ENCODE measurements at places on chromosomes 12 and 14.

- no peak for DNase-seq
Measured at GRCh38 chr14:45970621-45971020, 681.0 kb downstream of the RPL10L start.

DNA sequence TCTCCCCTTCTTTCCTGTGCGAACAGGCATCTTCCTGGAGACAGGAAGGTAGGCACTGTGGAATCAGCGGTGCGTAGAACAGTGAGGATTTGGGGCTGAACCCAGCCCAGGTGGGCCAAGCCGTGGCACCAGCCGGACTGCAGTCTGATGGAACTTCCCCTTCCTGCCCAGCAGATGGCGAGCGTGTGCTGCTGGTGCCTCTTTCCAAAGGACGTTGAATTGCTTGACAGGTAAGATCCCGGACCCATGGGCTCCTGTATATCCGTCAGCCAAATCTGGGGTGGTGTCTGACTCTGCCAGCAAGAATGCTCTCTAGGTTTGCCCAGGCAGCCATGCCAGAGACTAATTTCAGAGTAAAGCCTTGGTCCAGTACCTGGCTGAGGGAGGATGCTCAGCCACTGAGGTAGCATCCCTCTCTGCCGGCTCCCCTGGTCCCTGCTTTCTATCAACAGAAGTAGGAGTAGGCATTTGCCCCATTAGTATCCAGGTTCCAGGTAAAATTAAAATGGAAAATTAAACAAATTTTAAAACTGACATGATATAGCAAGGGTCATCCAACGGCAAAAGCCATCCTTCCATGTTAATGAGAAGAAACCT, 21.1 kb upstream of the KCNA5 start:
- peak; percentile 77 for DNase-seq

DNA sequence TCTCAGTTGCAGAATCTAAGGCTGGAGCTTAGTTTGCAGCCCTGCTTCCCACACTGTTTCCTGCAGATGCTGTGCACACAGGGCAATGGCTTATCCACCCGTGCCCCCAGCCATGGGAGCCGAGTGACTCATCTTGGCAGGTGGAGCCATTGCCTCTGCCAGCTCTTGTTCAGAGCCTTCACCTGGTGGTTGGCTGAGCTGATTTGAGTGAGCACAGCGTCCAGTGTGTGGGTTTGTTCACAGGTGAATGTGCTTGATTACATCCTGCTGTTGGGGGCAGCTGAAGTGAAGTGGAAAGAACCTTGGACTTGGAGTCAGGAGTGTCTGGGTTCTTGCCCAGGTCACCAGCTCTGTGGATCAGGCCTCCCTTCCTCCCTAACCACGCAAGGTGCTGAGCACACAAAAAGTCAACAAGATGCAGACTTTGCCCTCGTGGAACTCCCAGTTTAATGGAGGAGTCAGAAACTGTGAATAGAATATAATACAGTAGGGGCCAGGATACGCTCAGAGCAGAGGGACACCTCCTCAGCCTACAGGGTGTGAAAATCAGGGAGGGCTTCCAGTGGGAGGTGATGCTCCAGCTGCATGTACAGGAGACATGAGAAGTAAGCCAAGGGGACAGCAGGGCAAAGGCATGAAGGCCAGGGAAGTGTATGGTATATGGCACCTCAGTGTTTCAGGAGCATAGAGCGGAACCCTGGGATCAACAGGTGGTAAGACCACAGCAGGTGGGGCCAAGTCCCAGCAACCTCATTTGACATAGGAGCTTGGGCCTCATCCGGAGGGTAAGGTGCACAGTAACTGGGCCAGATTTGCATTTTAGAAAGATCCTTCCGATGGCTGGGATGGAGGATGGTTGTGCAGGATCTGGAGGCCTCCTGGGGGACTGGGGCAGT, 22.8 kb downstream of the JDP2 start:
- no peak for DNase-seq

- DNase-seq, result no peak
Measured at GRCh38 chr12:111626230-111626629, 27.1 kb upstream of the ATXN2 start.

DNA sequence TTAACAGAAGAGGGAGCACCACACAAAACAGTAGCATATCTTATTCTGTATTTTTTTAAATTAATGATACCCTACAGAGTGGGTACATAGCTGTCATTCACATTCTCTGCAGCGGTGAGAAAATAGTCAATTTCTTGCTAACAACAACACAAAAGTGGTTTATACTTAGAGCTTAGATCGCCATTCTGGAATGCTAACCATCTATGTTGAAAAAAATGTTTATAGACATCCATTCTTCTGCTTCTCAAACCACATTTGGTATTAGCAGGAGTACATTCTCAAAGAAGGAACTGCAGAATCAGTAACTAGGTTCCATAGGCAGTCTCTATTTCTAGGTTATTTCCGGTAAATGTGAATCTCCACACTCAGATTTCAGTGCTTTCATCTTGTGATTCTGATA, 185.9 kb downstream of the PPFIA2 start:
- DNase-seq, result no peak

DNA sequence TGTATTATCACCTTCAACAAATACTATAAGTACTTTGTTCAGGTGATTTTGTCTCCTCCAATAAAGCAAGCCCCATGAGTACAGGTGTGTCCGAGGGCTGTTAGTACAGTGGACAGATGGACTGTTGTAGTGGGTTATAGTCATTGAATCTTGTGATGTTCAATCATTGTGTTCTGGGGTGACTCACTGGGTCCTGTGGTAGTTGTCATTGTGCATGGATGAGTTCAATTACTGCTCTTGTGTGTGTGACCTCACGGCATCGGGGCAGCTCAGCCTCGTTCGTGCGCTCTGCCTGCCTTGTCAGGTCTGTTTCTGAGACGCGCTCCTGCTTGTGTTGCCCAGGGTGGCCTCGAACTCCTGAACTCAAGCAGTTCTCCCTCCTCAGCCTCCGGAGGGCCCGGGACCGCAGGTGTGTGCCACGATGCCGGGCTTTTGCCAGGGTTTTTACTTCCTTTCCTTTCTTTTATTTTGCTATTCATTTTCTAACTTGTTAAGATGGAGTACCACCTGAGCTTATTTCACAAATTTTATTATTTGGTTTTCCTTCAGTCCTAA, 72.2 kb downstream of the DDX51 start:
- DNase-seq, result no peak

- no peak for DNase-seq
Measured at GRCh38 chr12:14314801-14315200, 50.7 kb upstream of the ATF7IP start.

DNA sequence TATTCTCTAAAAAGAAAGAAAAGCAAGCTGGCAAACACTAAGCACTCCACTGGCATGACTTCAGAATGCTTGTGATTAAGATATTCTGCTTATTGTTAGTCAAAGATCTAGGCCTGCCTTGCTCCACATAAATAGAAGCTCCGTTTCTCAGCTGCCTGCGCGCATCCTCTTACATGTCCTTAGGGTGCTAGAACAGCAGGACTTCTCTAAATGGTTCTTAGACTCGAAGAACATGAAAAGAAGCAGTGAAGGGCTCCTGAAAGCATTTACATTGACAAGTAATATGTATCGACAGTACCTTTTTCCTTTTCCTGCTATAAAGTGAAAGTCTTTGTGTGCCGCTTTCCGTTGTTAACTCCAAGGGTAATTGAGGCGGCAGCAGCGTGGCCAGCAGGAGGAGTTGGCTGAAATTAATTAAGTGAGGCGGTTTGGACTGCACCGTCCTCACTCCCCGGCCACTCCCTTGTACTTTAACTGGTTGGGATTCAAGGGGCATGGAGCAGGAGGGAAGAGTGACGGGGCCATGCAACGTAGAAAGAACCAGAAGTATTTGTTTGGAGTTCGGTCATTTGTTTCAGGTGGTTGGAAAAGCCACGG, 34.2 kb upstream of the OTX2 start:
- DNase-seq, result no peak

DNA sequence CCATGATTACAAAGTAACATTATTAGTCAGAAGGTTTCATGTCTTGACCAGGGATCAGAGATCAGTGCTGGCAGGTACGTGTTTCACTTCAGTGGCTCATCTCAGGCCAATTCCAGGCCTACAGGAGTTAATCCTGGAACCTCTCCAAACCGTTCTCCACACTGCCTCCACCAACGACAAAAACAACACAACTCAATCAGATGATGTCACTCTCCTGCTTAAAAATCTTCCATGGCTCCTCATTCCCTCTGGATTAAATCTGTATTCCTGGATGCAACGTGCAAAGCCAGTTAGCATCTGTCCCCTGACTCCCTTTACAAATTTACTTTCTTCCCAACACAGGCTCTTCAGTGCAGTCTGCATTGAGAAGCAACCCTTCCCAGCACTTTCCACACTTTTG, 34.3 kb upstream of the TXNRD1 start:
- DNase-seq, result no peak

DNA sequence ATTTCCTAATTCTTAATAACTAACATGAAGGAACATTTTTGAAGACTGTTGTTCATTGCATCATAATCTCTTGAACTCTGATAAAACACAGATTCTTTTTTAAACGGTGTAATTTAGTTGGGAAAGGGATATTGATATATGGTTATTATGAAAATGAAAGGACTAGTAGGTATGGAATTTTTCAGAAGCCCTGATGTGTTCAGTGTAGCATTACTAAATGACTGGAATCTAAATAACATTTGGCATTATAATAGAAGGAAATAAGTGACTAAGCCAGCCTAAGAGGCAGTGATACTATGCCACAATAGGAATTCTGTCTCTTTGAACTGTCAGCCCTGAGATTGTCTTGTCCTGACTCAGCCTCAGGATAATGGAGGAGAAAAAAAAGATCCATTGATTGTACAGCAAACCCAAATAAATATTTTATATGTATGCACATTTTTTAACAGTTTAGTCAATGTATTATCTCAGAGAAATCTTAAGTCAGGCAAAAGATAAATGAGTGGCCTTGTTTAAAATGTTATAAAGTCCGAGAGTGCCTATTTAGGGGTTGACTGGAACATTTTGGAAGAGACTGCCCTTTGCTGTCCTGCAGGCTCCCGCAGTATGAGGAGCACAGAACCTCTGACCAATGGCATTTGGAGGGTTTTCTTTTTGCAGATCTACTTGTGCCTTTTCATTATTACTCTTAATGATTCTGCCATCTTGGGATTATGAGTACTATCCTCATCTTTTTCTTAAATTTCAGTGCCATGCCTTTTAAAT, 271.2 kb downstream of the EGLN3 start:
- DNase-seq, result no peak

- no peak for DNase-seq
Measured at GRCh38 chr14:94774344-94775090, 4.6 kb upstream of the GSC start.

GRCh38 chr12:40336573-40337199, 111.9 kb downstream of the LRRK2 start:
- DNase-seq, result peak; percentile 3

DNA sequence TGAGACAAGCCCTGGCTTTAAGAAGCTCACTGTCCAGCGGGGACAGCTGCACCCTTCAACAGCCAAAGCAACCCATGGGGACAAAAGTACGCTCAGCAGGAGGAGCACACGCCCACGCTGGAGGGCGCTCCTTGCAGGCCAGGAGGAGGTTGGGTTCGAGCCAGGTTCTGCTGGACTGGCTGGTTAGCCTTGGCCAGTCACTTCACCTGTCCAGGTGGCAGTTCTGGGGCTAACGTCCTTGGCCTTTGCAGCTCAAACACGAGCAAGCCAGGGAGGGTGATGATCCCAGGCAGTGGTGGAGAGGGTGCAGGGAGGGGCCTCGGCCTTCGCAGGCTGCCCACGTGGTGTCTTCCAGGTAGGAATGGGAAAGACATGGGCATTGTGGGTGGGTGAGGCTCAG, 13.1 kb downstream of the CHGA start:
- DNase-seq, result no peak

DNA sequence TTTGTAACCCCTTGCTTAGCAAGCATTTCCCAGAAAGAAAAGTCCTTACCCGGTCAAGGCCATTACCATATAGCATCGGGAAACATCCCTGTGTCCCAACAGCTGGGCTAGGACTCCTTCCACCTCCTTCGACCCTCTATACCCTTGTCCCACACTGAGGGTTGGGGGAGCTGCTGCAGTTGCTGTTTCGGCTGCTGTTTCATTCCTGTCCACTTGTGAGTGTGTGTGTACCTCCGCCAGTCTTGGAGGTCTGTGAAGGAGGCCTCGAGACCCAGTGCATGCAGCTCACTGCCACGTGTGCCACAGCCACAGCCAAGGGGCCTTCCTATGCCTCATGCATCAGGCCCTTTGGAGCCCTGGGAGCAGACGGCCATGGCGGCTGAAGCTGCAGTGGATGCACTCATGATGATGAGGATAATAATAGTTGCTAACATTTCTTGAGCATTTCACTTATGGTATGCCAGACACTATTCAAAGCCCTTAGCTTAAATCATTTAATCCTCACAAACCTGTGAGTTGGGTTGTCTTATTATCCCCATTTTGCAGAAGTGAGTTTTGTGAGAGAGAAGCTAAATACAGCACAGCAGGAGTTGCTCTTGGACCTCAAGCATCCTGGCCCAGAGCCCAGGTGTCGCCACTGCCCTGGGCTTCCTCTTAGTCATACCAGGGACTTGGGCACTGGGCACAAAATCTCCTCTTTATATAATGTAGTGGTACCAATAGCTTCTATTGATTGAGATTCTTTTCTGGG, 156.5 kb downstream of the PRKCH start:
- no peak for DNase-seq

GRCh38 chr12:30134229-30134628, 350.5 kb upstream of the TMTC1 start:
- no peak for DNase-seq

- no peak for DNase-seq
Measured at GRCh38 chr12:38392554-38393144, 76.1 kb downstream of the ALG10B start.
